Testis (tissue), 5 donors: ENCODE measurements at places on chromosomes 7 and 10.
A peak's percentile ranks its signal among the peaks of the same experiment; 100 is the strongest.

- peak; percentile 32 for DNase-seq
Observed at GRCh38 chr10:66982792-66983474, 57.1 kb downstream of the LRRTM3 start.

- no peak for DNase-seq
Observed at GRCh38 chr10:76085817-76086167, 654.4 kb downstream of the LRMDA start.

DNA sequence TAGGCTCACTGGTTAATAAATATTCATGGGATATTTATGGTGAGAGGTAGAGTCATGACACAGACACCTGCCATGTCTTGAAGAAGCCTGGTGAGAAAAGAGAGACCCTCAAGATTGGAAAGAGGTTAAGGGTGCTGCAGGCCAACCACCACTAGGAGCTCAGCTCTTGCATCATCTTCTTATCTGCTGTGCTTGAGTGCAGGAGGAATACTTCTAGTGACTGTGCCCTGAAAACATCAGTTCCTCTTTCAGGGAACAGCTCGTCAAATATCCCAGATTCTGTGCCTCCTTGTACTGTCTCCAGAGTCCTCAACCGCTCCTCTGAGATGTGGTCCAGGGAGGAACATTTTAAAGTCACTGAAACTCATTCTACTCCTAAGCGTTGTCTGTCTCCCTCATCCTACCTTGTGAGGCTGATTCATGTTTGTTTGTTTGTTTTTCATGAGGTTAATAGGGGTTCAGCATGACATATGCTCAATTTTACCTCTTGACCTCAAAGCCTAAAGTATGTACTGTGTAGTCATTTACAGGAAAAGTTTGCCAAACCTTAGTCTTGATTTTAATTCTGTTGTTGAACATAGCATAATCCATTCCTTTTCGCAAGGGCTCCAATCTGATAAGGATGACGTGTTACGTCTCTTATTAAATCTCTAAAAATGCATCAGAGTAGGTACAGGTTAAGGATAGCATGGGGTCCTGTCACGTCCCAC, 293.1 kb downstream of the C7orf25 start:
- no peak for DNase-seq

GRCh38 chr7:99505324-99505662, 831 bp downstream of the ZKSCAN5 start:
- DNase-seq: no peak

DNA sequence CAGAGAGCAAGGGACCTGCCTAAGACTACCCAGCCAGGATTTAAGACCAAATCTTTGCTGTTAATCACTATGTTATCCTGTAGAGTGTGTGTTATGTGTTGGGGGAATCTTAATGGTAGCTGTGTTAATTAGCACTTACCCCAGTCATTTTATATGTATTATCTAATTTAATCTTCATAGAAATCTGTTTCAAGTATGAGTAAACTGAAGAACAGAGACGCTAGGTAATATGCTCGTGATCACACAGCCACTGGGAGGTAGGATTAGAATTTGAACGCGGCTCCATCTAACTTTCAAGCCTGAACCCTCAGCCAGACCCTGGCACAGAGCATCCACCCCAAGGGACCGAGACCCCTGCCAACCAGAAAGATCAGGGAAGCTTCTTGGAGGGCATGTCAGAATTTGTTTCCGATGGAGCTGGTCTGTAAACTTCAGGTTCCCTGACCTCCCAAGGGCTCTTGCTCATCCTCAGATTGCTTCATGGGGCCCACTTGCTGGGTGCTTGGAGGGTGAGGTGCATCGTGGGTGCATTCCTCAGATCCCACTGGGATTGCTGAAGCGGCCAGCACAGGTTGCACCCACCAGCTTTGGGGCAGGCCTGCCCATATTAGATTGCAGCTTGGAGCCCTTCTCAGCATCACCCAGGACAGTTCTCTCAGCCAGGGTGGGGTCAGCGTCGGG, 105.0 kb downstream of the ZMIZ1 start:
- DNase-seq: no peak

GRCh38 chr10:76576276-76576962, 1061.2 kb downstream of the KCNMA1 start:
- no peak for DNase-seq

GRCh38 chr7:77409005-77409738, 7.0 kb downstream of the GSAP start:
- no peak for DNase-seq

GRCh38 chr10:103759100-103759781, 96.1 kb downstream of the SH3PXD2A start:
- DNase-seq: no peak

- DNase-seq: no peak
Observed at GRCh38 chr10:102608487-102608886, 35.8 kb upstream of the TRIM8 start.

- no peak for DNase-seq
Observed at GRCh38 chr7:151345576-151346469, 4.2 kb downstream of the NUB1 start.

DNA sequence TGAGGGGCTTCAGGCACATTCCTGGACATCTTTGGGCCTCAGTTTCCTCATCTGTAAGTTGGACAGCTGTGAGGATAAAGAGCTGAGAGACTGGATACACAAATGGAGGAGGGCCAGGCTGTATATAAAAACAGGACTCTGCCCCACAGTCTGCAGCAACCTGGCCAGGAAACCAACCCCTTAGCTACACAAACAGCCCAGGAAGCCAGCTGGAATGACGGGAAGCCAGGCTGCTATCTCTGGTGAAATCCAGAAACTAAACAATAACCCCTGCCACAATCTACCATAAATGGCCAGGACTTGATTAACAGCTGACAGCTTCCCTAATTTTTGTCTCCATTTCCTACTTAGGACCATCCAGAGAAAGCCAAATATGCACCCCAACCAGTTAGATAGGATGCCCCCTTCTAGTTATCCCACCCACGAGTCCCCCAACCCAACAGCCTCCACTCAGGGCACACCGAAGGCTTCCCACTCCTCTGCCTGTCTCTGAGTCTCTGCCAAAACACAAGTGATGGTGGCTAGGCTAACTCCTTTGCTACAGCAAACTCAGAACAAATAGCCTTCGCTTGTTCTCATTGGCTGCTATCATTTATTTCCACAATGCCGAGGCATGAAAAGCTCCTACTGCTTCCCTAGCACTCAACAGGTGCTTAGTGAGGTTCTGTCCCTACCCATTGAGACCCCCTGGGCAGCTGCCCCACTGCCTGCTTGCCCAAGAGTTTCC, 110.0 kb upstream of the TCF7L2 start:
- DNase-seq: no peak

DNA sequence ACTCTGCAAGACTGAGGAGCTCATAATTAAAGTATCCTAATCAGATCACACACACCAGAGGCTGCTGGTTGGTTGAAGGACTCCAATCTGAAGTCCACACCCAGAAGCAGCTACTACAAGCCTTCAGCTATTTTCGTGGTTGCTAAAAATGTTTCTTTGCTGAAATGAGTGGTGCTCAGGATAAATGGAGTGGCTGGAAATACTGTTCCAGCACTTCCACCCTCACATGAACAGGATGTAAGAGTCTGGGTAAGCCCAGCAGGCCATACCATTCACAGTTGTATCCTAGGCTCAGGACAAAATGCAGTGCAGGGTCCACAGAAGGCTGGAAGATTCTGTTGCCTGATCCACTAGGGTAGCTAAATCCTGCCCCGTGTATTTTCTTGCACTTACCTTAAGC, 34.1 kb downstream of the AFAP1L2 start:
- DNase-seq: no peak

DNA sequence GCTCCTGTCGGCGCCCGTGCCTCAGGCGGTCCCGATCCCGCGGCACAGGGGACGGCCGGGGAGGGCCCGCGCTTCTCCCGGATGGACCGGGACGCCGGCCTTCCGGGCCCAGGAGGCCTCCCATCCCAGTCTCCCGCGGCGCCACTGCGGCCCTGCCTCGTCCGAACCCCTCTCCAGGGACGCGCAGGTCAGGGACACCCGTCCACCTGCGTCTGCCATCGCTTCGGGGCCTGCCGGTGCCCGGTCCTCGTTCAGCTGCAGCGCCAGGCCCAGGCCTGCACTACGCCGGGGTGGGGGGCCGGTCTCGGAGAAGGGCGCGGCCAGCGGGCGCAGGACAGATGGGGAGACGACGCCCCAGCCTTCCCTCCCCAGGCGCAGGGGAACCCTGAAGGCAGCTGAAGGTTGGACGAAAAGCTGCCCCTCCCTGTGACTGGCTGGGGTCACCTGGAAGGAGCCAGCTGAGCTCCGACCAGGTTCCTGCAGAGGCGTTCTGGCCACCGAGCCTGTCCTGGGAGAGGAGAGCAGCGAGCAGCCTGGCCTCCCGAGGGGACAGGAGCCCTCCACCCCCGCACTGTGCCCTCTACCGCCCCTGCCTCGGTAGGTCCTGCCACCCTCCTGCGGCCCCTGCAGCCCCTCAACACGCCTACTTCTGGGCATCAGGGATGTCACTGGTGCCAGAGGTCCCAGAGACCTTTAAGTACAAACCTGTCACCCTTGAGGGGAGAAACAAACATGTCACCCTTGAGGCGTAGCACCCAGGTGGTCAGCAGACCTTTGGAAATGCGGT, 84.3 kb downstream of the LANCL2 start:
- DNase-seq: no peak

GRCh38 chr10:29609696-29610095, 25.1 kb downstream of the SVIL start:
- DNase-seq: no peak
